Natural killer cell (primary cell): ENCODE measurements at places on chromosomes 12 and 14.

GRCh38 chr12:64890873-64891468, 66.5 kb downstream of the TBC1D30 start:
- H3K27me3 ChIP-seq: peaks cover 4% of the 10 kb centered on the region
- no peak overlapping the region for H3K4me3 ChIP-seq
- no peaks in the 10 kb centered on the region for H3K4me1 ChIP-seq

GRCh38 chr12:116959845-116960514, 49.2 kb downstream of the FBXW8 start:
- no peaks in the 10 kb centered on the region for H3K27me3 ChIP-seq
- H3K4me3 ChIP-seq: no peak overlapping the region
- H3K27ac ChIP-seq: no peak overlapping the region

GRCh38 chr12:47408171-47408871, 297.5 kb downstream of the RPAP3 start:
- H3K27ac ChIP-seq: no peak overlapping the region
- no peaks in the 10 kb centered on the region for H3K27me3 ChIP-seq
- peak; percentile 70 for DNase-seq
- H3K36me3 ChIP-seq: no peaks in the 10 kb centered on the region

GRCh38 chr12:88052686-88053085, 23.5 kb upstream of the C12orf50 start:
- no peaks in the 10 kb centered on the region for H3K4me1 ChIP-seq
- peaks cover 63% of the 10 kb centered on the region for H3K36me3 ChIP-seq
- H3K27me3 ChIP-seq: no peaks in the 10 kb centered on the region
- no peak for DNase-seq
- H3K4me3 ChIP-seq: no peak overlapping the region

- no peak for DNase-seq
- no peak overlapping the region for H3K27ac ChIP-seq
- H3K27me3 ChIP-seq: peaks cover 31% of the 10 kb centered on the region
- peaks cover 26% of the 10 kb centered on the region for H3K4me1 ChIP-seq
- H3K36me3 ChIP-seq: no peaks in the 10 kb centered on the region
Measured at GRCh38 chr14:104665114-104665656, 24.2 kb upstream of the INF2 start.

DNA sequence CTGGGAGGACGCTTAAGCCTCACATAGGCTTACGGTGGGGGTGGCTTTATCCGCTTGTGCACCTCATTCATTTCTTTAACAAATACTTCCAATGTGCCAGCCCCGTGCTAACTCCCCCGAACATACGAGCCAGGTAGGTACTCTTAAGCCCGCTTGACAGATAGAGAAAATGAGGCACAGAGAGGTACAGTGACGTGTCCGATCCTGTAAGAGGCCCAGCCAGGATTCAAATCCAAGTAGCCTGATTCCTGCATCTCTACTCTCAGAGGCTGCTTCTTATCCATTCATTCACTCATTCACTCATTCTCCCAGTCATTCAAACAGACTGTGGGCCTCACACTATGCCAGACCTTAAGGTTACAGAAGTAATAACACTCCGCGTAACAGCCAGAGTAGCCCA, 477 bp downstream of the OAS3 start:
- H3K36me3 ChIP-seq: no peaks in the 10 kb centered on the region
- DNase-seq: no peak
- H3K4me3 ChIP-seq: peak overlapping the region; percentile 51
- peak overlapping the region; percentile 56 for H3K27ac ChIP-seq
- peaks cover 17% of the 10 kb centered on the region for H3K4me1 ChIP-seq

DNA sequence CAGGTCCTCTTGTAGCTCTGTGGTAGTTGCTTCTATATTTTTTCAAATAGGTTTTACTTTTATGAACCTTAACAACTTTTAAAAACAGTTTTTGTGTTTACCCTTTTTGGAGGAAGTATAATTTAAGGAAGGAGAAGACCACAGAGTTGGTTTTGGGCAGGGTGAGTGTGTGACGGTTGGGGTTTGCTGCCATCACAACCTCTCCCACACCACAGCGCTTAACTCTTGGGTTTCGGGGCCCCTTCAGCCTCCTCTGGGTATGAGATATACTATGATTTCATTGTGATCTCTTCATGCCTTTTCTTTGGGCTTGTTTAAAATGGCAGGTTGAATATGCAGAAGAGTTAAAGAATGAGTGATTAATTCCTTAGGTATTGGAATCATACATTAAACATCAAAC, 228.7 kb upstream of the CRY1 start:
- H3K27ac ChIP-seq: no peak overlapping the region
- peaks cover 43% of the 10 kb centered on the region for H3K4me1 ChIP-seq
- H3K36me3 ChIP-seq: no peaks in the 10 kb centered on the region
- H3K27me3 ChIP-seq: peaks cover 2% of the 10 kb centered on the region
- no peak overlapping the region for H3K4me3 ChIP-seq
- peak; percentile 66 for DNase-seq

DNA sequence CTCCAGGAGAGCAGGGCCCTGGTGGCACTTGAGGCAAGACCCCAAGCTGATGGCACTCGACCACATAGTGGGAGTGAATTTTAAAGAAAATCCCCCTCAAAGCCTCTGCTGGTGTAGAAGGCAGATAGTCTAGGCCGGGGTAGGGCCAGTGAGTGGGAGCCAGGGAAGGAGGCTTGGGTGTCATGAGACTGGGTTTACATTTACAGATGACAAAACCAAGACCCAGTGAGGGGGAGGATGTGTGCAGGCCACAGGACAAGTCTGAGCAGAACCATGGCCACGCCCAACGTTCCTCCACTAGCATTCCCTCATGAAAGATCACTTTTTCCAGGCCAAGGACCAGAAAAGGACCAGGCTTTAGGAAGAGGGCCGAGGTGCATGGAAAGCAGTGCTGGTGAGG, 42.0 kb downstream of the EVL start:
- H3K27me3 ChIP-seq: no peaks in the 10 kb centered on the region
- H3K36me3 ChIP-seq: peaks cover 73% of the 10 kb centered on the region
- peak overlapping the region; percentile 50 for H3K27ac ChIP-seq
- peak; percentile 42 for DNase-seq
- H3K4me3 ChIP-seq: no peak overlapping the region
- peaks cover 83% of the 10 kb centered on the region for H3K4me1 ChIP-seq

- no peak for DNase-seq
- H3K4me3 ChIP-seq: no peak overlapping the region
- H3K4me1 ChIP-seq: no peaks in the 10 kb centered on the region
- H3K27ac ChIP-seq: no peak overlapping the region
- no peaks in the 10 kb centered on the region for H3K36me3 ChIP-seq
Measured at GRCh38 chr14:52052288-52052943, 16.4 kb downstream of the NID2 start.

GRCh38 chr12:79939728-79940310, 4.9 kb upstream of the PPP1R12A start:
- no peaks in the 10 kb centered on the region for H3K4me1 ChIP-seq
- H3K27ac ChIP-seq: no peak overlapping the region
- H3K4me3 ChIP-seq: no peak overlapping the region
- no peaks in the 10 kb centered on the region for H3K27me3 ChIP-seq
- H3K36me3 ChIP-seq: no peaks in the 10 kb centered on the region
- no peak for DNase-seq

- H3K36me3 ChIP-seq: no peaks in the 10 kb centered on the region
- no peak for DNase-seq
- no peak overlapping the region for H3K27ac ChIP-seq
Measured at GRCh38 chr12:120376934-120377572, 8.1 kb upstream of the MSI1 start.

- H3K36me3 ChIP-seq: no peaks in the 10 kb centered on the region
- no peak overlapping the region for H3K27ac ChIP-seq
- H3K4me1 ChIP-seq: no peaks in the 10 kb centered on the region
- no peak for DNase-seq
Measured at GRCh38 chr12:115000038-115000437, 316.1 kb upstream of the TBX3 start.

DNA sequence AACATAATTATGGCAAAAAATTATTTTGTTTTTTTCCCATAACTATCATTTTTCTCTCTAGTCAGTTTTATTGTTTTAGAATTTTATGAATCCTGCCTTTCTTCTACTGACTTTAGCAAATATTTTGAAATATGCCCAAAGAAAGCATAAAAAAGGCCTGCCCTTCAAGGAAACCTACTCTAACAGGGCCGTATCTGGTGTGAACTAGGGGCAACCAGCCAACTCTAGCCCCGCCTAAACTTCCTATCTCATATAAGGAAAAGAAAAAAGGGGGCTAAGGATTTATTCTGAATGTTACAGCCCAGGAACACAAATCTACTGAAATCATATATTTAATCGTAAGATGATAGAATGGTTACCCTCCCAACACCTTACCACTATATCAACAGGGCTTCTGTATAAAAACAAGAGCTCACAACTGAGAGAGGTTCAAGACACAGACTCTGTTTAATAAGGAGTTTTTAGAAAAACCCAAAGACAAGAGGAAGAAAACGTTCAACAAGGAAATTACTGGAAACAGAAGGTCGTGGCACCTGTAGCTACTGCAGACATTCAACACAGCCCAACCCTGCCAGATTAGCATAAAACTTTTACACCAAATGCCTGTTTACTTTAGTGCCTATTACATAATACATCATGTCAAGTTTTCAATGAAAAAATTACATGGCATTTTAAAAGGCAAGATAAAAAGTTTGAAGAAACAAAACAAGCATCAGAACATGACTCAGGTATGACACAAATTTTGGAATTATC, 12.9 kb upstream of the EPYC start:
- no peaks in the 10 kb centered on the region for H3K36me3 ChIP-seq
- H3K27me3 ChIP-seq: no peaks in the 10 kb centered on the region
- H3K4me3 ChIP-seq: no peak overlapping the region

- no peaks in the 10 kb centered on the region for H3K36me3 ChIP-seq
- H3K27ac ChIP-seq: no peak overlapping the region
- no peaks in the 10 kb centered on the region for H3K27me3 ChIP-seq
- DNase-seq: no peak
Measured at GRCh38 chr12:69342421-69342820, 5.8 kb upstream of the LYZ start.

- no peak overlapping the region for H3K4me3 ChIP-seq
- no peaks in the 10 kb centered on the region for H3K27me3 ChIP-seq
- H3K4me1 ChIP-seq: peaks cover 26% of the 10 kb centered on the region
- no peak overlapping the region for H3K27ac ChIP-seq
- no peak for DNase-seq
Measured at GRCh38 chr12:120121766-120122293, 5.3 kb upstream of the RAB35 start.

DNA sequence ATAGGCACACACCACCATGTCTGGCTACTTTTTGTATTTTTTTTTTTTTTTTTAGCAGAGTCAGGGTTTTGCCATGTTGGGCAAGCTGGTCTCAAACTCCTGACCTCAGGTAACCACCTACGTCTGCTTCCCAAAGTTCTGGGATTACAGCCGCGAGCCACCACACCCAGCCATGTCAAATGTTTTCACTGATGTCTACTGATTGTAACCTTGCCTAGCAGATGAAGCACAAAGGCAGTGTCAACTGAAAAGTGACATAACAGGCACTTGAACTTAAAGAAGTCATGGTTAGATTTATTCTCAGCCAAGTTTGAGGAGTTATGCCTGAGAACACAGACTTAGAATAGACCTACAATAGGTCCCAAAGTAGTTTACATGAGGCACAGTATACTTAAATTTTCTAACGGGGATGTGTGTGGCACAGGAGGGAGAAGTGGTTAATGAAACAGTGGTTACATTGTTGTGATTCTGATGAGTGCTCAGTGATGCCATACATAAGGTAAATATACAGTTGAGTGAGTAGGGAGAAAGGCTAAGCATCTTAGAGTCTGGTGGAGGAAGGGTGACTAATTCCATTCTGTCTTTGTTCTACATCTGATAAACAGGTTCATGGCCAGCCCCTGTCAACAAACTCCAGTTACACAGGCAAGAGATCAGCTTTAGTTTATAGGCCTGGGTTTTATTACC, 12.6 kb upstream of the RNASE4 start:
- no peaks in the 10 kb centered on the region for H3K27me3 ChIP-seq
- H3K4me1 ChIP-seq: peaks cover 17% of the 10 kb centered on the region
- H3K36me3 ChIP-seq: no peaks in the 10 kb centered on the region
- no peak for DNase-seq

- no peak for DNase-seq
- H3K27me3 ChIP-seq: no peaks in the 10 kb centered on the region
- no peak overlapping the region for H3K4me3 ChIP-seq
- H3K4me1 ChIP-seq: peaks cover 7% of the 10 kb centered on the region
- no peak overlapping the region for H3K27ac ChIP-seq
Measured at GRCh38 chr12:1616233-1617066, 12.6 kb upstream of the WNT5B start.

DNA sequence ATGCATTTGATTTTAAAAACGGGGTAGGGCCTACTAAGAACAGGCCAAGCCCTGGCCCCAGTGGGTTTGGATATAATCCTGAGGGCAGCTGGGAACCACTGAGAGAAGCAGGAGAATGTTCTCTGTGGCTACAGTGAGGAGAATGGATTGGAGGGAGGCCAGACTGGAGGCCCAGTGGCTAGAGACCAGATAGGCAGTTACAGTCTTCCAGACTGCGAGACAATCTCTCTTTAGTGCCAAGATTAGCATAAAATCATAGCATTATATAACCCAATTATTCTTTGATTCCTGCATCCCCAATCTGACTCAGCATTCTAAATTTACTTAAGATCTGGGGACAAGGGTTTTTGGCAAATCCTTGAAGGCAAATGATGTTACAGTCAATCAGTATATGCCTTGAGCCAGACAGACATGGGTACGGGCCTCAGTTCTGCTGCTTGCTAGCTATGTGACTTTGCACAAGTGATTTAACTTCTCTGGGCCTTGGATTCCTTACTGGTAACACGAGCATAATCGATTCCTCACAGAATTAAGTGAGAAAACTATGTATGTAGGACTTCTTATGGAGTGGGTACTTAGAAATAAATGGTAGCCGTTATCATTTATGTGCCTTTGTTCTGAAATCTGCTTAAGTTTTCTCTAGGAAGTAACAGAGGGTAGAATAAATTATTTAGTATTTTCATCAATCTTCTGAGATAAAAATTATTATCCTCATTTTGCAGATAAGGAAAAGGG, 18.3 kb downstream of the NINJ2 start:
- H3K36me3 ChIP-seq: peaks cover 4% of the 10 kb centered on the region
- no peak overlapping the region for H3K4me3 ChIP-seq
- no peaks in the 10 kb centered on the region for H3K27me3 ChIP-seq
- peaks cover 21% of the 10 kb centered on the region for H3K4me1 ChIP-seq
- no peak overlapping the region for H3K27ac ChIP-seq
- no peak for DNase-seq

- no peaks in the 10 kb centered on the region for H3K27me3 ChIP-seq
- no peaks in the 10 kb centered on the region for H3K36me3 ChIP-seq
- no peak overlapping the region for H3K27ac ChIP-seq
- no peak overlapping the region for H3K4me3 ChIP-seq
- H3K4me1 ChIP-seq: no peaks in the 10 kb centered on the region
- DNase-seq: no peak
Measured at GRCh38 chr14:81295958-81296923, 75.5 kb upstream of the GTF2A1 start.

DNA sequence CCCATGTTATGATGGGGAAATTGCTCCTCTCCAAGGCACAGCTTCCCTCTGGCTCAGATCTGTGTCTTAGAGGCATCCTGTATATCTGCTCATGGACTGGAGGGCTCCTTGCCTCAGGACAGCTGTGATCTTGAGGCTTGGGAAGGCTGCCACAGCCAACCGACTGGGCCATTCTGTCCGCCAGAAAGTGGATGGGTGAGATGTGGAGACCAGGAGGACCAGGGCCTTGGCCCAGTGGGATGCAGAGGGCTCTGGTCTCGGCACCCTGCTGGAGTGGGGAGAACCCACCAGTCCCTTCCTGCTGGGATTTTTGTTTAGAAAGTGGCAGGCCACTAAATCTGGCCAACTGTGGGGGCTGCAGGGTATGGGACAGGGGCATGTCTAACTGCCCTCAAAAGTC, 148.6 kb downstream of the CALM1 start:
- no peaks in the 10 kb centered on the region for H3K4me1 ChIP-seq
- H3K27me3 ChIP-seq: no peaks in the 10 kb centered on the region
- no peak overlapping the region for H3K27ac ChIP-seq
- H3K36me3 ChIP-seq: no peaks in the 10 kb centered on the region

GRCh38 chr14:29674566-29675285, 252.9 kb downstream of the PRKD1 start:
- H3K4me3 ChIP-seq: no peak overlapping the region
- H3K4me1 ChIP-seq: no peaks in the 10 kb centered on the region
- no peaks in the 10 kb centered on the region for H3K27me3 ChIP-seq
- no peak overlapping the region for H3K27ac ChIP-seq
